GM03348 (cell line): ENCODE measurements at places on chromosomes 5 and 9.
A peak's percentile ranks its signal among the peaks of the same experiment; 100 is the strongest.

- DNase-seq = no peak
Observed at GRCh38 chr5:143525176-143525575, 121.7 kb upstream of the NR3C1 start.

- peak; percentile 19 for DNase-seq
Observed at GRCh38 chr5:151757233-151758140, 944 bp downstream of the ATOX1 start.

DNA sequence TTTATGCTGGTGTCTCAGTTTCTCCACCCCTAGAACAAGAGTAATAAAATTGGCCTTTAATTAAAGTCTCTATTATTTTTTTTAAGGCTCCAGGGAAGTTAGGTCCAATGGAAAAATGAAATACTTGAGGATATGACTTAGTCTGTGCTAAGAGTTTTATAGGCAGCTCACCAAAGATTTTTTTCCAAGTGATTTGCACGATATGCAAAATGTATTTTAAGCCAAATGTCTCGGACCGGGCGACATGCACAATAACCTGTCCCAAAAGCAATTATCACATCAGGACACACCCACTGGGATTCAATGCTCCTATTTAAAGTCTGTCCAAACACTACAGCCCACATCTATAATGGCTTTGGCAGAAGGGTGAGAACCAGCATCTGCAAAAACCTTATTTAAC lies 136.1 kb upstream of the ANKH start:
- peak; percentile 18 for DNase-seq

- peak; percentile 42 for DNase-seq
Observed at GRCh38 chr5:123124859-123125595, 36.0 kb downstream of the PRDM6 start.

GRCh38 chr9:131668057-131668438 lies 71.8 kb downstream of the RAPGEF1 start:
- DNase-seq = no peak

- DNase-seq = no peak
Observed at GRCh38 chr9:110114859-110115201, 93.1 kb downstream of the C9orf152 start.

GRCh38 chr5:1324719-1325190 lies 20.1 kb downstream of the CLPTM1L start:
- no peak for DNase-seq

- no peak for DNase-seq
Observed at GRCh38 chr5:14179446-14179845, 36.3 kb downstream of the TRIO start.

GRCh38 chr5:157596487-157596886 lies 20.9 kb upstream of the ADAM19 start:
- DNase-seq = peak; percentile 10

DNA sequence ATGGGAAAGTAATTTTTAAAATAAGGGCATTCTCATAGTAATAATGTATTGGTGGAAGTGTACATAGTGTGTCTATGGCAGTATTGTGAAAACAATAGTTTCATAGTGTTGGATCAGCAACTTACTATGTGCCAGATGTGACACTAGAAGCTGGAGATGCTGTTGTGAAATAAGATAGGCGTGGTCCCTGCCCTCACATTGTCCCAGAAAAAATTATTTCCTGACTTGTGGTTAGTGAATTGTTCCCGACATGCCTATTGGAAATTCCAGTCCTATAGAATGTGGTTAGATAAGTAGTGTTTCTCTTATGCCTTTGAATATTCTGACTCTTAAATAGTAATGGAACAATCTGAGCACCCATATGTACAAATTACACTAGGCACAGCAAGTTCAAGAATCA lies 55.3 kb upstream of the MTAP start:
- peak; percentile 21 for DNase-seq

GRCh38 chr5:73380041-73380440 lies 68.5 kb downstream of the FOXD1 start:
- no peak for DNase-seq

- no peak for DNase-seq
Observed at GRCh38 chr5:57791875-57792274, 309.3 kb upstream of the ACTBL2 start.

GRCh38 chr5:108801301-108801700 lies 53.6 kb downstream of the FER start:
- no peak for DNase-seq

GRCh38 chr5:151270599-151270998 lies 17.6 kb downstream of the GM2A start:
- DNase-seq = no peak

DNA sequence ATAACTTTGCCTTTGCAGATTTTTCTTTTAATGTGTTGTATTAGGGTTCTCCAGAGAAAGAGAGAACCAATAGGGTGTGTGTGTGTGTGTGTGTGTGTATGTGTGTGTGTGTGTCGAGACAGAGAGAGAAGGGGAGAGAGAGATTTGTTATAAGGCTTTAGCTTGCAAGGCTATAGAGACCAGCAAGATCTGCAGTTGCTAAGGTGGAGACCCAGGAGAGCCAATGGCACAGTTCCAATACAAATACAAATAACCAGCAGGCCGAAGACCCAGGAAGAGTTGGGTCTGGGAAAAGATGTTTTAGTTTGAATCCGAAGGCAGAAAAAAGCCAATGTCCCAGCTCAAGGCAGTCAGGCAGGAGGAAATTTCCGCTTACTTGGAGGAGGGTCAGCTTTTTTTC lies 23.0 kb downstream of the TMOD1 start:
- no peak for DNase-seq

DNA sequence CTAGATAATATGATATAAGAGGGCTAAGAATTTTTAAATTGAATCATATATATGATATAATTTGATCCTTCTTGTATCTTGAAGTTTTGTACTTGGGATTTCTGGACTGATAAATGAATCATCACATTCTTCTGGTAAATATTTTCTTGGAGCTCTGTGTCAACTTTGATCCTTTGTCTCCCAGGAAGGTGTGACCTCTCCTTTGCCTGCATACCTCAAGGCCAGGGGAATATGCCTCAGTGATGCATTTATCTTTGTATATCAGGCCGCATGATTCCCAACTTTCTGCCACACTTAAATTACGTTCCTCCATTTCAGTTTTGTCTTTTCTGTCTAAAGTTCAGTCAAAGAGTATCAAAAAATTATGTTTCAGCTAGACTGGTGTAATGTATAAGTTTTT lies 101.2 kb downstream of the NLN start:
- DNase-seq = no peak

DNA sequence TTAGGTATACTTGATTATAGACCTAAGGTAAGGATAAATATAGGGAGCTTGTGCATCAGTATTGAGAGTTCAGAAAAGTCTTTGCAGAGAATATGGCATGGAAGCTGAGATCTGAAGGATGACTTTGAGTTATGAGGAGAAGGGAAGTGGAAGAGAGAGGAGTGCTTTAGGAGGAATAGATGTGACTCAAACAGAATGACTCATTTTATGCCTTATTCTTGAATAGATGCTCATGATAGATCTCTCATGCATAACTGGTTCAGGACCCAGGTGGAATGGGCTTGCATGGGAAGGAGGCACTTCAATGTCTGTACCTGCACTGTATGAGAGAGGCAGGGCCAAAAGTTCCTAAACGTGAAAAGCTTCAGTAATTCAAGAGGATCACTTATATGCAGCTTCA lies 103.3 kb downstream of the CWC27 start:
- no peak for DNase-seq

DNA sequence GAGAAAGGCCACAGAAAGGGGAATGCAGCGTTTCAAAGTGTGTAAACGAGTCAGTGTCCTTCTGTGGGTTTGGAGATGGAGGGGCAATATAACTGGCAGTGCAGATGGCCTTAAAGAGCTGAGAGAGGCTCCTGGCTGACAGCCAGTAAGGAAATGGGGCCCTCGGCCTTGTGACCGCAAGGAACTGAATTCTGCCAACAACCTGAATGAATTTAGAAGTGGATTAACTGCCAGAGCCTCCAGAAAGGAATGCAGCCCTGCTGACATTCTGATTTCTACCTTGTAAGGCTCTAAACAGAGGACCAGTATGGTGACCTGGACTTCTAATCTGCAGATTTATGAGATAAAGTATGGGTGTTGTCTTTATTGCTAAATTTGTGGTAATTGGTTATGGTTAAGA lies 17.5 kb upstream of the NREP start:
- no peak for DNase-seq

DNA sequence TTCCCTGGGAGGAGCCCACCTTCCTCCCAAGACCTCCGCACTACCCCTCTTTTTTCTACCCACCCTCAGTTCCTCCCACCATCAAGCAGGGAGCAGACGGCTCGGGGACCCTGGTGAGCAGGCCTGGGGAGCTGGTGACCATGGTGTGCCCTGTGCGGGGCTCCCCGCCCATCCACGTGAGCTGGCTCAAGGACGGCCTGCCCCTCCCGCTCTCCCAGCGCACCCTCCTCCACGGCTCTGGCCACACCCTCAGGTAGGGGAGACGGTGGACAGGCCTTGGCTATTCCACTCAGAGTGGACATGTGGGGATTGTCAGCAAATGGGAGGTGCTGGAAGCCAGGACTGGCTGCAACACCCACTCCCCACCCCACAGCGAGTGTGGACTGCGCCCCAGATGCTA lies 52.9 kb upstream of the ASS1 start:
- DNase-seq = no peak

DNA sequence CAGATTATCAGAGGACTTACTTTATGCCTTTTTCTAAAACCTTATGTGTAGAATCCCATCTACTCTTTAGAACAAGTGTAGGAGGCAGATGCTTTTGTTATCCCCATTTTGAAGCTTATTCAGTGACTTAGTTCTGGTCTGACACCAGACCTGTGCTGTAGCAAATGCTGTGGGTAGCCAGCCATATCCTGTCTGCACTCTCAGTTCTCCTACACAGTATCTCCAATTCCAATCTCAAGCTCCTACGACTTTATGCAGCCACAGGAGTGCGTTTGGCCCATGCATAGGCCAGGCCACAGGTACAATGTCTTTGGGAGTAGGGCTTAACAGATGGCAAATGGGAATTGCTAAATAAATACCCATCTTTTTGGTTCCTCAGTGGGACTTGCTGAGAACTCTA lies 292.6 kb downstream of the MCTP1 start:
- DNase-seq = no peak

GRCh38 chr5:159184858-159185381 lies 24.4 kb downstream of the RNF145 start:
- peak; percentile 52 for DNase-seq

GRCh38 chr5:174623433-174624019 lies 100.9 kb upstream of the MSX2 start:
- DNase-seq = no peak

DNA sequence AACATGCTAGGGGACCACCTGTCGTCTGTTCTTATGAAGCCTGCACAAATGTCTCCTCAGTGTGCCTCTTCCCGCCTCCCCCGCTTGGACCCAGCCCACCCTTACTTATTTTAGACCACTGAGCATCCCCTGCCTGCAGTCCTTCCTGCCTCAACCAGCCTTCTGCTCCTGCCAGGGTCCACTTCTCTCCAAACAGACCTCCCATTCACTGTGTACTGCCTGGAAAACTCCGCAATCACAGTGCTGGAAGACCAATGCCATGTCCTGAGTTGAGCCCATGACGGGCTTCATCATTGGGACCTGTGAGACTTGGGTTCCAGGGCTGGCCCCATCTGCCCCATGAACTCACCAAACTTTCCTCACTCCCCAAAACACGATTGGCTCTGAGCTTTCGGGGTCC lies 309.4 kb downstream of the IRX1 start:
- DNase-seq = no peak

- DNase-seq = no peak
Observed at GRCh38 chr5:139682016-139682975, 34.1 kb downstream of the CXXC5 start.

- no peak for DNase-seq
Observed at GRCh38 chr9:88383176-88383575, 5.1 kb upstream of the SPIN1 start.

- peak; percentile 68 for DNase-seq
Observed at GRCh38 chr9:12923468-12924009, 148.7 kb downstream of the LURAP1L start.

- peak; percentile 47 for DNase-seq
Observed at GRCh38 chr9:107866711-107867311, 377.2 kb upstream of the KLF4 start.

GRCh38 chr5:6780802-6781391 lies 67.7 kb downstream of the TENT4A start:
- DNase-seq = no peak

DNA sequence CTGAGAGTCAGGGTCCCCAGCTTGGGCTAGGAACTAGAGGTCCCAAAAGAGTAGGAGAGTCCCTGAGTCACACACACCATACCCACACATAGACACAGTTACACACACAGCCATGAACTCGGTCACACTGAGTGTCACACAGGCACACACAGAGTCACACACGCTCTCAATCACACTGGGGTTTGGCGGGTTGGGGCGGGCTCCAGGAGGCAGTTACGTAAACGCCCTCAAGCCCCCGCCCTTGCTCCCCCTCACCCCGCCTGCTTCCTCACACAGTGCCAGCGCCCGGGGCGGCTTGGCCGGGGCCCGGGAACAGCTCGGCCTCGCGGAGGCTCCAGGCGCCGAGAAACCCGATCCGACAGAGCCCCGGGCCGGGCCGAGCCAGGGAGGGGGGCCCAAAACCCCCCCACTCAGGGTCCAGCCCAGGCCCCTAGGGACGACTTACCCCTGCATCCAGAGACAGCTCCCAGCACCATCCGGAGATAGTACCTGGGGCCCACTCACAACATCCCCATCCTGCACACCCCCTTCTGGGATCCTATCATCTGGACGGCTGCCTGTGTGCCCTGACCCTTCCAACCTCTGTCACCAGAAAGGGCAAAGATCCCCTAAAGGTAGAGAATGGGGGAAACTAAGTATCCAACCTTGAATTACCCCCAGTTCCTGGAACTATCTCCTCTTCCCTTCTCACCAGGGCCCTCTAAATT lies 3.5 kb upstream of the CNTFR start:
- DNase-seq = no peak

DNA sequence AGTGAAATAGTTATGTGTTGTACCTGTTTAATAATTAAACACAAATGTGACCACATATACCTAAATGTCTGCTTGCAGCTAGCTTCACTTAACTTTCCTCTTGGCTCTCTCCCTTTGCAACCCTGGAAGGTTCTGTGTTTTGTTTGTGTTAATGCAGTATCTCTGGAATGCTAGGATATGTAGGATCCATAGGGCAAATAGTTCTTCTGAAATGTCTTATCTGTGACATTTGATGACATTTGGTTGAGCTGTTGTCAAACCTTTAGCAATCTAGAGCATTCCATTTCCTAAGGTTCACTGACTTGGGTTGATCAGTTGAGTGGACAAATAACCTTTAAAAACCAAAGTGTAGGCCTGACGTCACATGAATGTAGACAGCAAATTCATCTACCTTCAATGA lies 21.8 kb downstream of the CTNNA1 start:
- DNase-seq = no peak

DNA sequence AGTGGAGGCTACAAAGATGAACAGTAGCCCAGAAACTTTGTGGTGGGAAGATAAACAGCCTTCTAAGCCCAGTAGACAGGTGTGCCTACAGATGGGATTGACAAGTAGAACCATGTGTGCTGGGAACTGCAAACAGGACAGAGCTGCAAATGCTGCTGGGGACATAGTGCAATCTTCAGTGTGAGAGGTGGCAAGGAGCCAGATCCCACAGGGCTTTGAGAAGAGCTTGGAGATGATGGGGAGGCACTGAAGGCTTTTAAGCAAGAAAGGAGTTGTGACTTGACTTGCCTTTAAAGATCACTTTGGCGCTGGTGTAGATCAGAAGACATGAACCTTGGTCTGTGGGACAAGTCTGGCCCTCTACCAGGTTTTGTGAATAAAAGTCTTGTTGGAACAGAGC lies 675.2 kb downstream of the ACTL7B start:
- DNase-seq = no peak
